ENCODE measurements at places on chromosomes 5 and 9. TPM values are rescaled to one million over a fixed set of nuclear protein-coding genes. Genes with fewer than 3 reads are reported as not detected.

The ZNF366 gene
- under 0.01 TPM for total RNA-seq

The GABRB2 gene
- under 0.01 TPM for total RNA-seq

The LHFPL2 gene
- total RNA-seq: 72.5 TPM

The CDKN2B gene
- 24.9 TPM for total RNA-seq

The HMMR gene
- 99.1 TPM for total RNA-seq

The UHRF2 gene
- total RNA-seq: 102 TPM

The RANBP17 gene
- 12.3 TPM for total RNA-seq

The BAAT gene
- total RNA-seq: under 0.01 TPM

The MYMK gene
- total RNA-seq: not detected

The NUTM2F gene
- not detected for total RNA-seq

All from uterine smooth muscle cell (primary cell).